ENCODE measurements at places on chromosomes 4 and X. TPM values are rescaled to one million over a fixed set of nuclear protein-coding genes. Genes with fewer than 3 reads are reported as not detected.

DNA sequence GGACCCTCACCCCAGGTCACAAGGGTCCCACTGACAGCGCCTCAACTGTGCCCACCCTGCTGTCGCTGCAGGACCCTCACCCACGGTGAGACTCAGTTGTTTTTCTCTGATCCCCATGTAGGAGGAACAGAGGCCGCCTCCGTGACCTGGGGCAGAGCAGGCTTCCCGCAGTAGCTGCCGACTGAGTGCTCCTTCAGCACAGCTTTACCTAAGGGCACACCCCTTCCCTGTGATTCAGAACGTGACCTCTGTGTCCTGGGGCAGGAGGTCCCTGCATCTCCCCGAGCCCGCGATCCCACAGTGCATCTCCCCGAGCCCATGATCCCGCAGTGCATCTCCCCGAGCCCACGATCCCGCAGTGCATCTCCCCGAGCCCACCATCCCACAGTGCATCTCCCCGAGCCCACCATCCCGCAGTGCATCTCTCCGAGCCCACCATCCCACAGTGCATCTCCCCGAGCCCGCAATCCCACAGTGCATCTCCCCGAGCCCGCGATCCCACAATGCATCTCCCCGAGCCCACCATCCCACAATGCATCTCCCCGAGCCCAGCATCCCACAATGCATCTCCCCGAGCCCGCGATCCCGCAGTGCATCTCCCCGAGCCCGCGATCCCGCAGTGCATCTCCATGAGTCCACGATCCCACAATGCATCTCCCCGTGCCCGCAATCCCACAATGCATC is 23.6 kb downstream of the PPP2R3B start:
- no peak for DNase-seq

ATOH1 gene
- not detected for total RNA-seq

STPG2 gene
- total RNA-seq = 0.19 TPM

DNA sequence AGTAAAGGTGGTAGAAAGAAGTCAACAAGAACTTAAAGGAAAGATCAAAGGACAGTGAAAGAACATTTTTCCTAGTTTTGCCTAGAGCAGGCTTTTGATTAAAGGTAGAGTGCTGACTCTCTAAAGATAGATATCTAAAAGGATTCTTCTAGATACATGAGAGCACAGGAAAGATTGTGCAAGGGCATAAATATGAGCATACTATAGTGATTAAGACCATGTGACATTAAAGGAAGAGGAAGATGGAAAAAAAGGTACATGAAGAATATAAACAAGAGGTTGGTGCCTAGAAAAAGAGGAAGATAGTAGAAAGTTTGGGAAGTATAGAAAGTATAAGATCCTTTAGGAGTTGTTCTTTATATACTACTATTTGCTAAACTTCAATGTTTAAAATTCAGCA is 26.1 kb upstream of the TET2 start:
- no peak for DNase-seq

SHISA3 gene
- 0.48 TPM for total RNA-seq

PAGE1 gene
- not detected for total RNA-seq

CTPS2 gene
- total RNA-seq = 8.6 TPM
